ENCODE measurements at places on chromosomes 6 and 20.

GRCh38 chr6:15352220-15352619 lies 106.4 kb downstream of the JARID2 start:
- DNase-seq, result no peak

DNA sequence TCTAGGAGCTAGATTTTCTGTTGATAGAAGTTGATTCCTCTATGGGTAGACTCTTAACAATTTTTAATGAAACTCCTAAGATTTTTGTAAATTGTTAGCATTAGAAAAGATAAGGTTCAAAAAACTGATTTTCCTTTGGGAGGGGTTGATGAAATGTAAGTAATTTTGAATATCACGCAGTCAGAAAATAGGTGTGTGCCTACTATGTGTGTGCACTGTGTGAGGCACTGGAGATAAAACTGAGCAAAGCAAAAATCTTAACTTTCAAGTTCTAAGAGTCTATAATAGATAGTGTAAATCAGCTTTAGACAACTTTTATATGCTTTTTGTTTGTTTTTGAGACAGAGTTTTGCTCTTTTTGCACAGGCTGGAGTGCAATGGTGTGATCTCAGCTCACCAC lies 53.3 kb downstream of the FAM217A start:
- DNase-seq, result no peak

DNA sequence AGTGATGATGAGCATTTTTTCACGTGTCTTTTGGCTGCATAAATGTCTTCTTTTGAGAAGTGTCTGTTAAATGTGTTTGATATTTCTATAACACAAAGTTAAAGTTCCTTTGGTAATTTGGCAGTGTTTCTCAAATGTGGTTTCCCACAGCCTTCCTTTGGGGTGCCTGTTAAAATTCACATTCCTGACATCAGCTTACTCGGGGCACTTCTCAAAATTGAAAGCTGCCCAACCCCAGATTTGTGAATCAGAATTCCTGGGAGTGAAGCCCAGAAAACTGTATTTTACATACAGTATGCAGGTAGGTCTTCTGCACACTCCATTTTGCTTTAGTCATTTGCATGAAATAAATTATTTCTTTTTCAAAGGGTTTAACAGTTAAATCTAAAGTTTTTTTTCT lies 207.9 kb downstream of the GMPR start:
- no peak for DNase-seq

- no peak for DNase-seq
These were observed 667.9 kb downstream of the EPM2A start for GRCh38 chr6:145067430-145067829.

DNA sequence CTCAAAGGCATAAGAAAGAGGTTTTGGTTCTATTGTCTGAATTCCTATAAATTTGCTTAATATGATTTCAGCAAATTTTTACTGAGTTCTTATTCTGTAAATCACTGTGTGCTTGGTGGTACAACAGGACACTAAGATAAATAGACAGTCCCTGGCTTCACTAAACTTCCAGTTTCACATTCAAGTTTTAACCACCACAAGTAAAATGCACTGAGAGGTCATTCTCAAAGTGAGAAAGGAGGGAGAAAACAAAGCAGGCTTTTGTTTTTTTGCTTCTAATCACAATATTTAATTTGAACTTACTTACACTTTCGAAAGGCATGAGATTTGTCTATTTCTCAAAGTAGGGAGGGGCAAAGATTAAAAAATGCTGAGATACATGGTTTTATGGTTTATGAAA lies 445.7 kb downstream of the CDC5L start:
- no peak for DNase-seq

Measured in NCI-H1436 treated with DMSO at 0.1 percent for 48 hours (cell line).